Type B pancreatic cell (in vitro differentiated cells): ENCODE measurements at places on chromosomes 1 and 21.

GRCh38 chr1:183039985-183040447, 16.8 kb downstream of the LAMC1 start:
- no peak for DNase-seq

DNA sequence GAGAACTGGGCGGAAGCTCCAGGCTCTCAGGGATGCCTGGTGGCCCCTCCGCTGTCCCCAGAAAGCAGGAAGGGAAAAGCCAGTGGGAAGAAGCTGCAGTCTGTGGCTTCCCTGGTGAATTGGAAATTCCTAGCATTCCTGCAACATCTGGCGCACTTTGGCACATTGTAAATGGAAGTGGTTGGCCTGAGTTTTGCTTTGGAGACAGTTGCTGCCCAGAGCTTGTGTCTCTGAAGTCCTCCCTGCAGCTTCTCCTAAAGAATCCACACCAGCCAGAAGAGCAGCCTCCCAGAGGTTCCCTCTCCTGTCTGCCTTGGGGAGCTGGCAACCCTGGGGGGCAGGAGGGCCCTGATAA, 48.2 kb downstream of the ARHGEF10L start:
- no peak for DNase-seq

- no peak for DNase-seq
Observed at GRCh38 chr1:52368383-52369172, 2.6 kb upstream of the CC2D1B start.

- DNase-seq = no peak
Observed at GRCh38 chr1:47782414-47783166, 214.6 kb downstream of the TRABD2B start.

DNA sequence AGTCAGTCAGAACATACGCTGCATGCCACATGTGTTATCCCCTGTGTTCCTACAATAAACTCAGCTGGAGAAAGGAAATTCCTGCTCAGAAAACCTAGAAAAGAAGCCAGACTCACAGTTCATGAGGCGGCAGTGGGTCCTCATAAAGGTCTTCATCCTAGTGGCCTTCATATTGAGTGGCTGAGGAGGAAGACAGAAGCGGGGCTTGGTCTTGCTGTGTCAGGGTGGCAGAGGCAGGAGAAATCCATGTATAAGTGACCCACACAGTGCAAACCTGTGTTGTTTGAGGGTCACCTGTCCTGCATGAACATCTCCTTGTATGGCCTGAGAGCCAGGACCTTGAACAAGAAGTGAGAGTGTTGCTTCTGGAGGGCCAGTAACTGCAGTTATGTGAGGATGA, 4.0 kb upstream of the WNT3A start:
- no peak for DNase-seq
